CD4-positive, alpha-beta T cell treated with Interleukin-2 at 100 ng/mL for 4 hours (primary cell): ENCODE measurements at places on chromosomes 16 and 17.

DNA sequence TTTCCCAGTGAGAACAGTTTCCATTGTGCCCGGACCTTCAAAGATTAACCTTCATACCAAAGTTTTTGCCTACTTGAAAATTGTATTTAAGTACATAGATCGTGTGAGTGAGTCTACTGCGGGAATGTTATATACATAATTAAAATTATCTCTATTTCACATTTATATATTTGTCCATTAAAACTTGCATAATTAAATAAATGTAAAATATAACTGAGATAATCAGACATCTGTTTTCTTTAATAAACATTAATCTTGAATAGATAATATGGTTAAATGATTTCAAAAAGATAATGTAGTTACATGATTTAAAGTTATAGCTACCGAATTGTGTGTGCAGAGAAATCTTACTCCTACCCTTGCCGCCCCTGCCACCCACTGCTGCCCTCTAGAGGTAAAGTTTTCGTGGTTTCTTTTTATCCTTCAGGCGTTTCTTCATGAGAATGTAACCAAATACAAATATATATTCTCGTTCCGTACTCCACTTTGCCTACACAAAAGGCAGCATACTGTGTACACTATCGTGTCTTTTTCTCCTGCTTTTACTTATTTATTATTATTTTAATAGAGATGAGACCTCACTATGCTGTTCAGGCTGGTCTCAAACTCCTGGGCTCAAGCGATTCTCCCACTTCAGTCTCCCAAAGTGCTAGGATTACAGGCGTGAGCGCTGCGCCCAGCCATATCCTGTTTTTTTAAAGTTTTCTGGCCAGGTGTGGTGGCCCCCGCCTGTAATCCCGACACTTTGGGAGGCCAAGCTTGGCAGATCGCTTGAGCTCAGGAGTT lies 35.6 kb downstream of the RPA1 start:
- peak; percentile 79 for DNase-seq

DNA sequence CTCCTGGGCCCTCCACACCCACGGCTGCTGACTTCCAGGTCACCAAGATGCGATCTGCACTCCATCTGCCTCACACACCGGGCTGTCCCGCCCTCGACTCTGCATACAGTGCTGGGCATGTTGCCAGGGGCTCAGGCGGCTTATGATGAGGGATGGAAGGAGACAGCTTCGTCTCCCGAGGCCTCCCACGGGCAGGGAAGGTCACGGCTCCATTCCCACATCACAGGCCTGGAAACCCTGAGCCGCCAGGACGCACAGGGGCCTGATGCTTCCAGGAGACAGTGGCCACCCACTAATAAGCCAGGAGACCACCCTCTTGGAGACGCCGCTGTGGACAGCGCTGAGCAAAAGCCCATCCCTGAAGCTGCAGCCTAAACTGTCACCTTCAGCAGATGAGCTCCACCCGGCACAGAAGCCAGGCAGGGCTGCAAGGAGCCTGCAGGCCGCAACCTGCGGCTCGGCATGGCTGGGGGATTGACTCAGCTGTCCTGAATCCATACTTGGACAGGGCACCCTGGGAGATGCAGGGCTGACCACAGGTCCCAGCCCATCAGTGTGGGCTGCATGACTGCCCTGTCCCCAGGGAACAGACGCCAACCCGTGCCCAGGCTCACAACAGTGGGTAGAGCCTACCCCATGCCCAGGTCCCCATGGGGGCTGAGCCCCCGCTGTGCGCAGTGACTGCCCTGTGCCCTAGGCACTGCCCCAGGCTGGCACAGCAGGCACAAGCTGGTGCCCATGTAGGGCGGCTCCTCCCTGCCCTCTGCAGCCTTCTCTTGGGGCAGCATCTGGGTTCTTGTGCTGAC lies 34.4 kb downstream of the SLC7A5 start:
- no peak for DNase-seq

- no peak for DNase-seq
Observed at GRCh38 chr16:48537909-48538745, 71.9 kb downstream of the N4BP1 start.

- peak; percentile 50 for DNase-seq
Observed at GRCh38 chr16:50708373-50709060, 15.1 kb downstream of the NOD2 start.

DNA sequence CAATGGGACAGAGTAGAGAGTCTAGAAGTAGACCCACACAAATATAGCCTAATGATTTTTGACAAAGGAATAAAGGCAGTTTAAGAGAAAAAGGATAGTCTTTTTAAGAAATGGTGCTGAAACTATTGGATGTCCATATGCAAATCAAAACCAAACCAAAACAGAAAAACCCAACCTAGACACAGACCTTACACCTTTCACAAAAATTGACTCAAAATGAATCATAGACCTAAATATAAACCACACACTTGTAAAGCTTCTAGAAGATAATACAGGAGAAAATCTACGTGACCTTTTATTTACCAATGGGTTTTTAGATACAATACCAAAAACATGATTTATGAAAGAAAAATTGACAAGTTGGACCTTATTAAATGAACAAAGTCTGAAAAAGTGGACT lies 66.4 kb upstream of the MPHOSPH6 start:
- DNase-seq: no peak

- DNase-seq: no peak
Observed at GRCh38 chr17:35189291-35189690, 4.9 kb downstream of the SLC35G3 start.

- no peak for DNase-seq
Observed at GRCh38 chr16:31301708-31302400, 42.1 kb downstream of the ITGAM start.

DNA sequence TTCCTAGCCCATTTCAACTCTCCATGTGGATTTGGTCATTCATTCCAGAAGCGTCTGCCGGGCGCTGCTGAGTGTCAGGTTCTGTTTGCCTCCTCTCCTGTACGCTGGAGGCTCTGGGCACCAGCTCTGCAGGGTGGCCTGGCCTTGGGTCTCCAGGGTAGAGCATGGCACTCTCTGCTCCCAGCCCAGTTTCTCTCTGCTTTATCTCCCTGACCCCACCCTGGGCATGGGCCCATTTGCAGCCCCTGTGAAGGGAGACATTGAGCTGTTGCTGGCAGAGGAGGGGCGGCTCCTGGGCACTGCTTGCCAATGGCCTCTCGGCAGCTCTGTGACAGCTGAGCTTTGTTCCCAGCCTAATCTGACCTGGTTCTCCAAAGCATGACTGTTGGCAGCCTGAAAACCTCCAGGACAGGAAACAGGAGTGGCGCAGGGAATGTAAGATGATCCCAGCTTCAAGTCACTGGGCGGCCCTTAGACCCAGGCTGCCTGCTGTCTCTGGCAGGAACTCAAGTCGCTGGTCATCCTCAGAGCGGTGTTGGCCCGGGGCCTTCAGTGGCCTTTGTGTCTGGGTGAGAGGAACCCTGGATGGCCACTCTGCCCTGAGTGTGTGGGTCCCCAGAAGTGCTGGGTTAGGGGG lies 146.8 kb downstream of the SEC14L1 start:
- no peak for DNase-seq

DNA sequence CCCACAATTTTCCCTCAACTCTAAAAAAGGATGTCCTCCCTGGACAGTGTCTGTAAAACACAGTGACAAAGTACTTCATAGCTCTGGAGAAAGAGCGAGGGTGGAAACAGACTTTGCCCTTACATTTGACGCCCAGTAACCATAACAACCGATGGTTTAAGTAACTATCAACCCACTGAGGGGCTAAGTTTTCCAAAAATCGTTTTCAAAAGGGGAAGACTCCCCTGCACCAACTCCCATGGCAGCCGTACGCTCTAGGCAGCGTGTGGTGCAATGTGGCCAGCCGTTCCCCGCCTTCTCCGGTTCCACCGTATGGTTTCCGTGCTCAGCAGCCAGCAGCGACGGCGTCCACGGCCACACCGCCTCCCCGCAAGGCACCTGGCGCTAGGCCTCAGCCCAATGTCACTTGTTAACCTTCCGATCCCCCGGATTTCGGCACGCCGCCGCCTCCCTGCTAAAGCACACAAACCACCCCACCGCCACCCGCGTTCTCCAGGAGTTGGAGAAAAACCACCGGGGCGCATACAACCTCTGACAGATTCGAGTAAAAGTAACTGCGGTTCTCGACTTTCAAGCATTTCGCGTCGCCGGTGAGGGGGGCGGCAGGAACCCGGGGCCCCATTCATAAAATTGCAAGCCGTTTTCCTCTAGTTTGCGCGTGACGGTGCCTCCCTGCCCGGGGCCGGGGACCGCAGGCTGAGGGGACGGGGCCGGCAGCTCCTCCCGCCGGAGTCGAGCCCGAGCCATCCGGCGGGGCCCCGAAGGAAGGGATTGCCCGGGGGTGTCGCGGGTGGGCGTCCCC lies 661 bp downstream of the TEX2 start:
- DNase-seq: peak; percentile 58

DNA sequence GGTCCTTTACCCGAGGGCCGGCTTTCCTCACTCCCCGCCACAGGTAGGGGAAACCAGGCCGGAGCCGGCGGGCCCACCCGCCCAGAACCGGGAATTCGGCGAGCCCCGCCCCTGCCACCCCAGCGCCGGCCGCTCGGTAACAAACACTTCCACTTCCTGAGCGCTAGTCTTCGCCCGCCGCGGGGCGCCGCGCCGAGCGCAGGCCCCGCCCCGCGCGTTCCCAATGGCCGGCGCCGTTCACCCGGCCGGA lies 224 bp upstream of the NHERF1 start:
- DNase-seq: peak; percentile 94

- DNase-seq: peak; percentile 43
Observed at GRCh38 chr17:78019367-78019975, 61.0 kb downstream of the TNRC6C start.

- no peak for DNase-seq
Observed at GRCh38 chr16:31417916-31418315, 10.2 kb downstream of the COX6A2 start.

- DNase-seq: no peak
Observed at GRCh38 chr17:3512505-3513171, 36.8 kb downstream of the ASPA start.

DNA sequence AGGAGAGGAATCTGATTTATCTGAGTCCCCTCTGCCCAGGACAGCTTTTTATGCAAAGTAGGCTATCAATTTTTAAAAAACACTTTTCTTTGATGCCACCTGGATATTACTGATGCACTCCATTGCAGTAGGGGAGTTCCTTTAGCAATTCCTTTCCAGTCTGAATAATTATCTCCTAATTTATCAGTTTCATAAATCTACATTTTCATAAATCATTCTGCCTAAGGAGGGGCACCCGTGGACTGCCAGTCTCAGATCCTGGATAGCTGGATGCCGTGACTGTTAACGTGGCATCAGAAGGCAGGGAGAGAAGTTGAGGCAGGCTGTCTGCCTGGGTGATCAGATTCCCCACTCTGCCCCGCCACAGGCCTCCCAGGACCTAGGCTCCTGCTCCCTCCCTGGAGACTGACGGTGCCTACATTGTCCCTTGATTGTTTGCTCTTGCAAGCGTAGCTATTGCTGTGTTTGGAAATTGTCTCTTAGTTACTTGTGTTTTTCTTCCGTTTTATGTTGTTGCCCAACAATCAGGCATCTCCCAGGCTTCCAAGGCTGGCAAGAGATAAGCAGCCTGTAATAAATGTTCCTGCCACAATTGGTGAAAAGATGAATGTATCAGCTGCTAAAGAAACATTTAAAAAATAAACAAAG lies 75.2 kb downstream of the KATNIP start:
- no peak for DNase-seq

DNA sequence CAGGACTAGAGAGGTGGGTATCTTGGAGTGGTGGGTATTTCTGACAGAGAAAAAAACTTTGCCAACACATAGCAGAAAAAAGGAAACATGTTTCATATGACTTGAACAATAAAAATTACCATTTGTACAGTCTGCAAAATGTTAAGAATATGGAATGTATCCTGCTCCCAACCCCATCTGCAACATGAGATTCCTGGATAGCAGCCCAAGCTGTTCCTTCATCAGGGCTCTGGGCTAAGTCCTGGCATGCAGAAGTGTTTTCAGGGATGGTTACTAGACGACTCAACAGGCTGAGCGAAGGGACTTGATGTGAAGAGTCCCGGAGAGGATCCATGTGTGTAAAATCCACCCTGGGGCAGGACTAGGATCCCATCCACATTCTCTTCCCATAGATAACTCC lies 121.0 kb upstream of the IRX3 start:
- no peak for DNase-seq

DNA sequence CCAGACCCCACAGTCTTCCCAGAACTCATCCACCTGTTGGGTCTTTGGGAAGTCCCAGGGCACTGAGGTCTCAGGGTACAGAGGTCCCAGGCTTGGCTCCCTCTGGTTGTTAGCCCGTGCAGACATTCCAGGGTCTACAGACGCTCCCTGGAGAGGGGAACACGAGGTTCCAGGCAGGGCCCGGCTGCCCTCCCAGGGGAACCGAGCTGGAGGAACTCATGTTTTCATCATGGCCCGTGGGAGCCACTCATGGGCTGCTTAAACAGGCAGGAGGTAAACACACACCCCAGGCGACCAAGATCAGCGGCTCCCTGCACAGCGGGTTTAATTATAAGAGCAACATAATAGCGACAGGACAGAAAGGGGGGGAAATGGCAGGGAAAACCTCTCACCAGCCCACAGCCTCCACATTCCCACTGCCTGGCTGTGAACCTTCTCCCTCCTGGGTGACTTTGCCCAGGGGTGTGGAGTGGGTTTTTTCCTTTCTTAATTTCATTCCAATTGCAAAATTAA lies 36.5 kb downstream of the TRARG1 start:
- DNase-seq: no peak

DNA sequence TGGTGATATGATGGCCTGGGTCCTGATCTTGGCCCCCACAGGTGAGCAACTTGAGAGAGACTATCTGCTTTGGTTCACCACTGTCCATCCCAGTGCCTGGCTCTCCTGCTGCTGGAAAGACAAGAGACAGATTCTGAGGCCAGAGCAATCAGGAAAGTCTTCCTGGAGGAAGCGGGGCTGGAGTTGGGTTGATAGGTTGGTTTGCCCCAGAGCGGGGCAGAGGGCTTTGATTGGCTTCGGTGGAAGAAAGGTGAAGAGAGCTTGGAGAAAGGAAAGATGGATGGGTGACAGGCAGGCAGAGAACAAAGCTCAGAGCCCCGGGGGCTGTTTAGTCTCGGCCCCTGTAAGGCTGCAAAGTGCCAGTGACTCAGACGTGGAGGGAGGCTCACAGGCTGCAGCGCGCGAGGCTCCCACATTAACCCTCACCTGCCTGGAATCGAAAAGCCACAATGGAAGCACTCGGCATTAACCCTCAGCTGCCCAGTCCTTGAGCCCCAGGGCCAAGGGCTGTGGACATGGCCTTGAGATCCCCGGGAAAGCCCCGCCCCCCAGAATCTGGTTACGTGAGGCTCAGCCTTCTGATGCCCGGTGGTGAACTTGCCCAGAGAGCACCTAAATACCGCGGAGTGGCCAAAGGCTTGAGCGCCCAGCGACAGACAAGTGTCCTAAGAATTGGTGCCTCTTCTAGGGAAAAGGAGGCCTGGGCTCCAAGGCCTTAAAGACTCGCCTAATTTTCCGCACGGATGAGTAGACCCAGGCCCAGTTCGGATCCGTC lies 996 bp upstream of the CPNE2 start:
- no peak for DNase-seq

DNA sequence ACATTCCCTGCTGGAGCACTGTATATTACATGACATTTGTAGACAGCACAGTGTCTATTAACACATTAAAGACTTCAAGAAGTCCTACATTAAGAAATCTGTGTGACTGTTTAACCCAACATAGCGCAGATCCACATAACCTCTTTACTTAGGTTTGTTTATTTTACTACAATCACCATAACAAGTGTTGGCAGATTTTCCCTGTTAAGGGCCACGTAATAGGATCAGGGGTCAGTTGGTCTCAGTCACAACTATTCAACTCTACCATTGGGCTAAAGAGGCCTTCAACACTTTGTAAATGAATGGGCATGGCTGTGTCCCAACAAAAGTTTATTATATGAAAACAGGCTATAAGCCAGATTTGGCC lies 51.3 kb upstream of the ADORA2B start:
- DNase-seq: no peak
